ENCODE measurements at places on chromosomes 3 and 15.

DNA sequence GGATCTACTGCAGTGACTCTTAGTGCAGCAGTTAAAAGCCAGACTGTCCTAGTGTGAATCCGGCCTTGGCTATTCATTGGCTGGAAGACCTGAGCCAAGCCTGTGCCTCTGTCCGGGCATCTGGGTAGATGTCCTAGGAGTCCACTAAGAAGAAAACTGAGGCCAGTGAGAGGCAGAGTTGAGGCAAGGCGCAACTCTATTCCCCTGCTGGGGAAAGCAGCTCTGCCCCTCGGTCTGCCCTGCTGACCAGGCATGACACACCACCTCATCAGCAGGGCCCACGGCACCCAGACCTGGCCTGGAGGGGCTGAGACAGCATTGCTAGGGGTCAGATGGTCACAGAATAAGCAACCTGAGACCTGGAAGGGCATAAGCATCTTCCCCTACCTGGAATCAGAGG is 46.7 kb upstream of the ABHD2 start:
- no peak for DNase-seq

- DNase-seq: no peak
Observed at GRCh38 chr3:151319628-151320027, 3.0 kb upstream of the GPR87 start.

DNA sequence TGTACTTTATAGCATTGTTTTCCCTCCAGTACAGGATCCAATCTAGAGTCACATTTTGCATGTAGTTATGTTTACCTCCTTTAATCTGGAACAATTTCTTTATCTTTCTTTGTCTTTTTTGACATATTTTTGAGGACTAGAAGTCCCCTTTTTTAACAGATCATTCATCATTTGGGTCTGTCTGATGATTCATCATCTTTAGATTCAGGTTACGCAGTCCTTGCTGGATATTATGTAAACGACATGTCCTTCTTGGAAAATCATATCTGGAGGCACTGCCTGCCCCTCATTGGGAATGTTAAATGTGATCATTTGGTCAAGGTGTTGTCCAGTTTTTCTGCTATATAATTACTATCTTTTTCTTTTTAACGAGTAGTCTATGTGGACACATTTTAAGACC is 18.3 kb downstream of the TGM4 start:
- no peak for DNase-seq

- DNase-seq: no peak
Observed at GRCh38 chr3:195705081-195705991, 15.4 kb upstream of the MUC20 start.

DNA sequence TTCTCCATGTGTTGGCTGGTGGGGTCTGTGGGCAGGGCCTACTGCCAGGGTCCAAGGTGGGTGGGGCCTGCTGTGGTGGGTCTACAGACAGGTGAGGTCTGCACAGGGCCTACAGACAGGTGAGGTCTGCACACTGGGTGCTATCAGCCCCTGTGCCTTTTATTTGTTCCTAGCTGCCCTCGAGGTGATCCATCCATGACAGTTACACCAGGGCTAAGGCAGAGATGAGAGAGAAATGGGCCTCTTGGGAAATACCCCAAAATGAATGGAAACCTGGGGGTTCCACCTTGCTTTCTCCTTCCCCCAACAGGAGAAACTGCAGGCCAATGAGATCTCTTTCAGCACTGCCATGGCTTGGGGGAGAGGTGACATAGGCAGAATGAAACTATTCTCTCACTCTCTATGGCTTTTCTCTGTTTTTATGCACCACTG is 36.4 kb downstream of the CFAP100 start:
- no peak for DNase-seq

- no peak for DNase-seq
Observed at GRCh38 chr15:99438691-99439523, 126.9 kb upstream of the MEF2A start.

DNA sequence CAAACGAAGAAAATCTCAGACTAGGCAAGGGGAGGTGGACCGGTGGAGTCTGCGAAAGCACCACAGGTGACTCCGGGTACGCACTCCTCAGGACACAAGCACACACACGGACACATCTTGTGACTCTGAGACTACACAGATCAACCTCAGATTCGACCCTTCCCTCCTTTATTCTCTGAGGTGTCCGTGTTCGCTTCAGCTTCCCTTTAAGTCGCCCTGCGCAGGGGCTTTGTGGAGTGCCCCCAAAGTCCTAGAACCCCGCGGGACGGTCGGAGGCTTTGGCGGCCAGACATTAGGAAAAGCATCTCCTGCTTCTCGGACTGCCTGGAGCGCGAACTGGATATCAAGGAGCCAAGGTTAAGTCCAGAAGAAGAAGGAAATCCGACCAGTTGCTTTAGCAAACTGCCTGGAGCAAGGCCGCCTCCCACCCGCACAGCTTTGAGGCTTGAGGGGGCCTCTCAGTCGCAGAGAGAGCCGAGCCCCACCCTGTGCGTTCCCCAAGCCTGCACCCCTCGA is 730 bp downstream of the DGKG start:
- DNase-seq: no peak

GRCh38 chr3:11305509-11305908 is 33.3 kb downstream of the ATG7 start:
- peak; percentile 9 for DNase-seq

DNA sequence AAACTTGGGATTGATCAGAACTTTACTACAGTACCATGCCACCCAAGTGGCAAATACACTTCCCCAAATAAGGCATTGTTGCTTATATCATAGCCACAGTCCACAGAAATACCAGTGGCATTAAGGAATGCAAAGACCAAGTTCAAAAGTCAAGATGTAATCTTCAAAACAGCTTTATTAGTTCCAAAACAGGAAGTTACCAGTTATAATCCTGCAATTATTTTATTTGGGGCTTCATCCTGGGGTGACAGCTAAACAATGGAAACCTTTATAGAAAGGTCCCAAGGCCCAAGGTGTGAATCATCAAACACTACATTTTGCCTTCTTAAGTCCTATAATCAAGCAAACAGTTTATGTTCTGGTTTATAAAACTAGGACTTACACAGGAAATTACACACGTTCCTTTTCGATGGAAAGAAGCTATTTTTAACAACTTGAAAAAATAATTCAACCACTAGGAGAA is 30.3 kb upstream of the RNF7 start:
- no peak for DNase-seq

GRCh38 chr3:69182588-69183316 is 60.4 kb upstream of the LMOD3 start:
- DNase-seq: no peak

DNA sequence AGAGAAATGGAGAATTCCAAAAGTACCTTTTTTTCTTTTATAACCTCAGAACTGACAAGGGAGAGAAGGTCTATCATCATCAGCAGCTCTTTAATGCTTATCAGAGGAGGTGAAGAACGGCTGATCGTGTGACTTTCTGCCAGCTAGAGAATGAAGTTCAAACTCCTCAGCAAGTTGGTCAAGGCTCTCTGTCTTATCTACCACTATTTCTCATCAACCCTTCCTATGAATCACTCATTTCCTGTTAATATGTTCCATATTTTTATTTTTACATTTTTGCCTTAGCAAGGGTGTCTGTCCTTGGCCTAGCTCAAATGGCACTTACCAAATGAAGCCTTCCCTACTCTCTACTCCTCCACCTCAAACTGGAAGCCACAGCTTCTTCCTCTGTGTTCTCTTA is 73.1 kb upstream of the TSPAN3 start:
- no peak for DNase-seq

DNA sequence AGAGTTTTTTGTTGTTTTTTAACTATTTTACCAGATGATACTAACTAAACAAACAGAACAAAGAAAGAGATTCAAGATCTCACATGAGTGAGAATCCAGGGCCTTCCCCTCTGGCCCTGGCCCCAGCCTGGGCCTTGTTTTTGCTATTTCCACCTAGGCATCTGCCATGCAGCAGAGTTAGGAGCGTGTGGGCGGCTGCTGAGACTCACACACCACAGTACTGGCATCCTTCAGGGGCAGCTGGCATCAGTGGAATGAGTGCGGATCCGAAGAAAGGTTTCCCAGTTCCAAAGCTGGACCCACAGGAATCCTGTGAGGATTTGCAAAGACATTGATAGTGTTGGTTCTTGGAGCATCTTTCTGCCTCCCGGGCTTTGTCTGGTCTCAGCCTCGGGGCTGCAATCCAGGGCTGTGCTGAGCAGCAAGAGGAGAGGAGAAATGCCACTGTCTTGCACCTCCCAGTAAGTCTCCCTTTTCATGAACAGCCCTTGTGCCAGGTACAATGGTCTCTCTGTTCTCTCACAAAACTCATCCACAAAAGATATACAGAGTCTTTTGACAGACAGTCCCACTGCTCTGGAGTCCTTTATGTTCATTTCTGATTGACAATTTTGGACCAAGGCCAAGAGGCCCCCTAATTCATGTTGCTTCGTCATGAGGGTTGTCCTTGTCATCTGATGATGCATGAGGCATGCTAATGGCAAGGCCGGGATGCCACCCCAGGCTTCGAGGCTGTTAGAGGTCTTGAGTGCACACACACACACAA is 46.6 kb downstream of the APH1B start:
- DNase-seq: no peak

- DNase-seq: no peak
Observed at GRCh38 chr15:65868546-65869125, 655 bp upstream of the RAB11A start.

GRCh38 chr3:160226026-160226907 is 1.0 kb downstream of the C3orf80 start:
- peak; percentile 12 for DNase-seq

- DNase-seq: no peak
Observed at GRCh38 chr15:90105521-90105920, 3.3 kb upstream of the IDH2 start.

DNA sequence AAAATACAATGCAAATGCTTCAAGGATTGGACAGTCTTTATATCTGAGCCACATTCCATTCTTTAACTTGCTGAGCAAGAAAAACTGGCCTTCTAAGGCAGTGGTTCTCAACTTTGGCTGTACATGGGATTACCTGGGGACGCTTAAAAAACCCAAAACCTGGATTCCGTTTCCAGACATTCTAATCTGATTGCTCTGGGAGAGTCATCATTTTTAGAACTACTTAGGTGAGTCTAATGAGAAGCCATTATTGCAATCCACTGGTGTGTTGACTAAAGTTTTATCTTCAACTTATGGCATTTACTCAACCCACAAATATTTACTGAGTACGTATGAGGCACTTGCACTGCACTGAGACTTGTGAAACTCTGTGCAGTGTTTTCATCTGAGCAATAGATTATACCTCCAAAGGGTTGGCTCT is 195.7 kb upstream of the ATP11B start:
- no peak for DNase-seq

GRCh38 chr15:41284427-41285177 is 47.8 kb downstream of the OIP5 start:
- peak; percentile 7 for DNase-seq

- no peak for DNase-seq
Observed at GRCh38 chr3:40979962-40980361, 219.3 kb upstream of the CTNNB1 start.

GRCh38 chr3:27826448-27826847 is 104.3 kb upstream of the EOMES start:
- DNase-seq: no peak

DNA sequence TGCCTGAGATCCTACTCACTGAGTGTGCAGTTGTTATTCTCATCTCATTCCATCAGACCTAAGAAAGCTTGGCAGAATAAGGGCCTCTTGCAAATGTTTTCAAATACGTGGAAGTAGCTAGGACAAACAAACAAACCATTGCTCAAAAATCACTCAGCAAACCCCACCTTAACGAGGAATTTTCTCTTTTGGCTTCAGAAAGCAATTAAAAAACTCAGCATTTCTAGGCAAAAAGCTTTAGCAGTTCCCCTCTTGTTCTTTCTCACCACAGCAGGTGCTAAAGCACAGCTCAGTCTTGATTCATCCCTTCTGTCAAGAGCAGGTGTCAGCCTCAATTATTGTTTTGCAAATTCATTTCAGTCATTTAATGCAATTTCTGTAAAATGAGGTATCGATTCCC is 58.6 kb upstream of the NUDT16 start:
- DNase-seq: no peak

- DNase-seq: no peak
Observed at GRCh38 chr3:58026598-58026997, 18.4 kb downstream of the FLNB start.

DNA sequence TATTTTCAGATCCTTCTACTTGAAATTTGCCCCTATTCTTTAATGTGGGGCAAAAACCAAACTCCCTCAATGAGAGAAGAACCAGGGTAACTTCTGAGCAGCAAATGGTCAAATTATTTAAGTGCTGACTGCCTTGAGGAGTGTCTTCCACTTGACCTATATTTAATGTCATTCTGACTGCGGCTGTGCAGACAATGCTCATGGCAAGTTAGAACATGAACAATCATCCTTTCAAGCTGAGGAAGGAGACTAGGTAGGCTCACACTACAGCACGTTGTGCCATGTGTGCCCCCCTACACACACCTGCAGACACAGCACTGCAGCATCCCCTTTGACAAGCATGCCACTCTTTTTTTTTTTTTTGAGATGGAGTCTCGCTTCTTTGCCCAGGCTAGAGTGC is 98.2 kb downstream of the OSBPL10 start:
- no peak for DNase-seq

- DNase-seq: no peak
Observed at GRCh38 chr15:92051716-92052115, 198.2 kb downstream of the SLCO3A1 start.

DNA sequence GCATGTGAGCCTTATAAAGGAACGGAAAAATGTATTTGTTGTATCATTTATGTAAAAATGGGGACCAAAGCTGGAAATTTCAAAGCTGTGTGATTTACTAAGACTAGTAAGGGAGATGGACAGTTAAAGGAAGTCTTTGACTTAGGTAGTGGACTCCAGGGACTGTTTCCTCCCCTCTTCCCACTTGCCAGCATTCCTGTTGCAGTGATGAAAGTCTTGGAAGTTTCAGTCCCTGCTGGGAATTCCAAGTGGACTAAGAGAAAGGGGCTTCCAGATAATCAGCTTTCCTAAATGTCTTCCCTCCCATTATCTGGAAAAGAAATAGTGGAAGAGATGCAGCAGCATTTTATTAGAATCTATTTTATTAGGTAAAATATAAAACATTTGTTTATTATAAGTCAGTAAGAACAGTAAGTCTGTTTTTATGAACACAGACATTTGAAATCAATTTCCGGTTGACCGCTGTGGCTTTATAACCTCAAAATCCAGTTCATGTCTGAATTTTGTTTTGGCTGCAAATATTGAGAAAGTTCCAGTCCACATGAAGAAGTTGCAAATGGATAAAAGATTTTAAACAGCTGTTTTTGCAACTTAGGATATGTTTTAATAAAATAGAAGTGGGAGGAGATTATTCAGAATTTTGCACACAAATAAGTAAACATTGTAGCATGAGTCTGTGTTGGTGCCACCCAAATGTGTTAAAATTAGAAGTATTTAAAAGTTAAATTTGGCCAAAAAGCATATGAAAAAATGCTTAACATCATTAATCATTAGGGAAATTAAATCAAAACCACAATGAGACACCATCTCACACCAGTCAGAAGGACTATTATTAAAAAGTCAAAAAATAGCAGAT is 141.8 kb downstream of the IL20RB start:
- no peak for DNase-seq

GRCh38 chr3:15513810-15514662 is 7.5 kb downstream of the COLQ start:
- no peak for DNase-seq

GRCh38 chr15:28269097-28269496 is 52.9 kb downstream of the HERC2 start:
- no peak for DNase-seq

All from A549 (cell line).